ENCODE measurements at places on chromosomes 4 and X. TPM values are rescaled to one million over a fixed set of nuclear protein-coding genes. Genes with fewer than 3 reads are reported as not detected.

Gene KDR
- 0.03 TPM for total RNA-seq

Gene SH2D1A
- not detected for total RNA-seq

Gene MFAP3L
- total RNA-seq: 4.5 TPM

Gene CXCL8
- total RNA-seq: 19.3 TPM

Gene CT45A3
- total RNA-seq: 0.16 TPM

Gene SSX3
- total RNA-seq: not detected

Gene TCEAL5
- total RNA-seq: not detected

Gene POU3F4
- not detected for total RNA-seq

Gene GAGE12E
- total RNA-seq: not detected

Gene IL13RA1
- total RNA-seq: 49.6 TPM

Gene MND1
- total RNA-seq: 12.1 TPM

Gene RAB9B
- not detected for total RNA-seq

Gene ASB12
- total RNA-seq: not detected

Gene MAB21L2
- total RNA-seq: not detected

Gene PFKFB1
- 0.10 TPM for total RNA-seq

Gene VBP1
- 50.7 TPM for total RNA-seq

Gene IQSEC2
- total RNA-seq: 44.7 TPM

Data from A549 treated with CORT108297 at 1 μM for 4 hours (cell line).